Naive B cell (primary cell): ENCODE measurements at places on chromosomes 2 and 18.

DNA sequence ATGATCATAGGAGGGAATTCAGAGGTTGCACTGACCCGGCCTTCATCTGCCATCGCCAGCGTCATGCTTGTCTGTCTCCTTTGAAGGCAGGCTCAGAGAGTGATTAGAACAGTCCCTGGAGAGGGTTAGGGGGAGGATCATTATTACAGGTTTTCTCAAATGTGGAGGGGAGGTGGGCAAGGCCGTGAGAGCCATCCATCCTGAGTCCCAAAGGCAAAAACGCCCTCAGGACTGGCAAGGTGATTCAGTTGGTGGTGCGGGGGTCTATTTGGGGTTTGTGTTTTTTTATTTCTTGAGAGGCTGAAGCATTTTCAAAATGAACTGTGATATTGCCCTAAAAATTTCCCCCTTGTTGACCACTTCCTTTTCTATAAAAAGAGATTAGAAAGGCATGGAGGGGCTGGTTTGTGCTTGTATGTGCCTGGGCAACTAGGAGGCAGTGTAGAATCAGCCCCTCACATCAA is 39.3 kb upstream of the GYPC start:
- DNase-seq = no peak

DNA sequence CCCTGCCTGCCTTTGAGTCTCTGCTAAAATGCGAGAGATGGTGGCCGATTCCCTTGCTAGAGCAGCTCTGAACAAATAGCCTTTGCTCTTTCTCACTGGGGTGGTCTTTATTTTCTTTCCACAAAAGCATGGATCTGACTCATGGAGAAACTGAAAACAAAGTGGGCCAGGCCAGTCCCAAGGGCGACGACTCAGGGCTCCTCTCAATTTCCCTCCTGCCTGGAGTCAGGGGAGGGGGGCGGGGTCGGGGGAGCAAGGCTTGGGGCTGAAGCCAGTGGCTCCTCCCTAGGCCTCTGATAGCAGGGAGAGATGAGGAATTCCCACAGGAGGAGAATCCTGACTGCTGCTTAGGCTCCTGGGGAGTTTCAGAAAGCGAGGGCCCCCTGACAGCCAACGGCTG is 17.1 kb upstream of the IL1R2 start:
- DNase-seq = no peak

- DNase-seq = no peak
These were observed 57.9 kb downstream of the FAM171B start for GRCh38 chr2:186751790-186752189.

DNA sequence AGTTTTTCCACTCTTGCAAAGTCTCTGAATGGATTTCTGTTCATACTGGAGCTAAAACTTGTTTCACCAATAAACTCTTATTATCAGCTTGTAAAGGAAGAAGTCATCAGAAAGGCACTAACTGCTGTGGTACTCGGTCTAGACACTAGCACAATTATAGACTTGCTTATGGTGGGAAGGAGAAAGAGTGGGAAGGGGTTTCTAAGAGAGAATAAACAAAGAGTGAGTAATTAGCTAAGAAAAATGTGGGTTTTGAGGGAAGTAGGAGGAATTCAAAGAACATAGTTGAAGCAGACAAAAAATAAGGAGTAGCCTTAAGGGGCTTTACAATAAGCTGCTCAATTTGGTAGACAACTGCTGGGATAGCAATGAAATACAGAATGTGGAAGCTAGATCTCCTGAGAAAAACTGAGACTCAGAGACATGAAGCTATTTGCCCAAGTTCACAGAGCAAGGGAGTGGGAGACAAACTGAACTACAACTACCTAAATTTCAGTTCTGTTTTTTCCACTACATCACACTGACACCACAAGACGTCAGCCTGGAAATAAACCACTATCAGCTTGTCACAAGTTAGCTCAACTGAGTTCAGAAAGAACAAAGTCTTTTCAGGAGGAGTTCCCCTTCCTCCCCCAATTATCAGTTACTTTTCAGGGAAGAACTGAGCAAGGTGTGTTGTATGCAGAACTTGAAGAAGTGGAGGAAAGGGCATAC is 59.7 kb downstream of the MAP4K3 start:
- peak; percentile 81 for DNase-seq

- no peak for DNase-seq
These were observed 84.6 kb downstream of the DNMT3A start for GRCh38 chr2:25257032-25257552.

DNA sequence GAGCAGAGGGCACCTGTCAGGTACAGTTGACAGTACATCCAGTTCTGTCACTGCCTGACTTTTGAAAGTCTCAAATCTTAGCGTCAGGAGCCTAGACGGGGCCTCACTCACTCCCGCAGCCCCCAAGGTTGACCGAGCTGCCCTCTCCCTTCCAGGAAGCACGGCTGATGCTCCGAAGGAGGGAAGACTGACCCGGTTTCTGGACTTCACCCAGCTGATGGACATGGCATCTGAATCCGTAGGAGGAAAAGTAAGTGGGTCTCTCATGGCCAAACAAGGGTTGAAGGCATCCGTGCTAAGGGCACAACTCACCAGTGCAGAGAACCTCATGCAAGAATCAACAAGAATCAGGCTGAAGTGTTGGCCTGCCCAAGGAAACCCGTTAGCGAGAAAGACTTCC is 12.9 kb downstream of the ALLC start:
- no peak for DNase-seq

GRCh38 chr2:206798000-206798399 is 32.6 kb downstream of the FASTKD2 start:
- no peak for DNase-seq
